ENCODE measurements at places on chromosomes 7 and 10. TPM values are rescaled to one million over a fixed set of nuclear protein-coding genes. Genes with fewer than 3 reads are reported as not detected.

The MSANTD7 gene
- 22.4 TPM for total RNA-seq

The ACTL6B gene
- not detected for total RNA-seq

The GIMAP4 gene
- not detected for total RNA-seq

The SFTPD gene
- 0.36 TPM for total RNA-seq

The CYP26C1 gene
- total RNA-seq, result under 0.01 TPM

The NPFFR1 gene
- total RNA-seq, result not detected

The GDF10 gene
- under 0.01 TPM for total RNA-seq

The MSRB2 gene
- total RNA-seq, result 6.9 TPM

The SPDYE8 gene
- total RNA-seq, result not detected

The LRRC61 gene
- total RNA-seq, result 1.8 TPM

The SYT15 gene
- under 0.01 TPM for total RNA-seq

The GNGT1 gene
- total RNA-seq, result not detected
